Right ventricle myocardium superior (tissue), 1 donor: ENCODE measurements at places on chromosomes 1 and 21. TPM values are rescaled to one million over a fixed set of nuclear protein-coding genes. Genes with fewer than 3 reads are reported as not detected.

DNA sequence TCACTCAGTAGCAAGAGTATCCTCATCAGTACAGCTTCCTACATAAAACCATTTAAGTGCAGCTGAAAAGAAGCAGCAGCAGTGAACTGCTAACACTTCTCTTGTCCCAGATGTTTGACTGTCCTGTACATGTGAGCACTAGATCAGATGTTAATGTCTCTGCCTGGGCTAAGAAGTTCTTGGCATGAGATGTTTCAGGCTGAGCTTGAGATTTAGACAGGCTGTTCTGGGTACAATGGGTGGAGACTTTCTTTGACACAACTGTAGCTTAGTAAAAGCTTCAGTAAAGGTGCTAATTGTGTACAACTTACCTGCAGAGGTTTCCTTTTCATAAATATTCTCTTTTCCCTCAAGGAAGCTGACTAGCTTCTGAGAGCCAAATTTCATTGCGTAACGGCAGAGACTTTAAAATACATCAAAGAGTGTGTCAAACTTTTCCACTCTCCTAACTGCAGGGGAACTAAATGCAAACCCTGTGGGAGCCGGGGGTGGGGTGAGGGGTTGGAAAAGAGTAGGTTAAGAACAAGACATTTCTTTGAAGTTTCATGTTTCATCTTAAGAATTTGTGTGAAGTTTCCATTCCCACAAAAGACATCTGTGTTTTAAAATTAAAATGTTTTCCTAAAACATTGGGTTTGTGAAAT is 82.1 kb upstream of the CCDC190 start:
- DNase-seq, result no peak

- no peak for DNase-seq
Measured at GRCh38 chr1:11248169-11248568, 14.2 kb downstream of the MTOR start.

CD5L gene
- total RNA-seq, result 4.9 TPM

CLCA2 gene
- not detected for total RNA-seq

DNA sequence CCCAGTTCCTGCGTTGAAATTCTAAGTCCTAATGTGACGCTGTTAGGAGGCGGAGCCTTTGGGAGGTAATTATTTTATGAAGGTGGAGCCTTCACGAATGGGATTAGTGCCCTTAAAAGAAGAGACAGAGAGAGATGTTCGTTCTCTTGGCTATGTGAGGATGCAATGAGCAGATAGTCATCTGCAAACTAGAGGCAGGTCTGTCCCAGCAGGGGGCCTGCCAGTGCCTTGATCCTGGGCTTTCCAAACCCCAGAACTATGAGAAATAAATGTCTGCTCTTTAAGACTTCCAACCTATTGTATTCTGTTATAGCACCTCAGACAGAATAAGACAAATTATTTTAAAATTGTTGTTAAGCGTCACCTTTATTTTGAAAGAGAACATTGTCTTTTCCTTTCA is 123.1 kb upstream of the KCNJ6 start:
- DNase-seq, result no peak

DNA sequence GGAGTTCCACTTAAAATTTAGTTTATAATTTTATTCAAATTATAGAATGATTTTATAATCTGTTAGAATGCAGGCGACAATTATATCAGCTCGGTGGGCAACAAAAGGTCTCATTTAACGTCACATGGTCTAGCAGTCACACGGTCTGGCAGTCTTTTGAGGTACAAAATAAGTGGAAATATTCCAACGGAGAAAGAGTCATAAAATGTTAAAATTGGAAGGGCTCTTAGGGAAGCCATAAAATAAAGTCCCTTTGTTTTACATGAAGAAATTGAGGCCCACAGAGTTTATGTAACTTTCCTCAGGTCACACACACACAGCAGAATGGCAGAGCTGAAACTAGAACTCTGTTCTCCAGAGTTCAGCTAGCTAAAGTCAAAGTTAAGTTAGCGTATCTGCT is 84.4 kb upstream of the QSOX1 start:
- no peak for DNase-seq

DNA sequence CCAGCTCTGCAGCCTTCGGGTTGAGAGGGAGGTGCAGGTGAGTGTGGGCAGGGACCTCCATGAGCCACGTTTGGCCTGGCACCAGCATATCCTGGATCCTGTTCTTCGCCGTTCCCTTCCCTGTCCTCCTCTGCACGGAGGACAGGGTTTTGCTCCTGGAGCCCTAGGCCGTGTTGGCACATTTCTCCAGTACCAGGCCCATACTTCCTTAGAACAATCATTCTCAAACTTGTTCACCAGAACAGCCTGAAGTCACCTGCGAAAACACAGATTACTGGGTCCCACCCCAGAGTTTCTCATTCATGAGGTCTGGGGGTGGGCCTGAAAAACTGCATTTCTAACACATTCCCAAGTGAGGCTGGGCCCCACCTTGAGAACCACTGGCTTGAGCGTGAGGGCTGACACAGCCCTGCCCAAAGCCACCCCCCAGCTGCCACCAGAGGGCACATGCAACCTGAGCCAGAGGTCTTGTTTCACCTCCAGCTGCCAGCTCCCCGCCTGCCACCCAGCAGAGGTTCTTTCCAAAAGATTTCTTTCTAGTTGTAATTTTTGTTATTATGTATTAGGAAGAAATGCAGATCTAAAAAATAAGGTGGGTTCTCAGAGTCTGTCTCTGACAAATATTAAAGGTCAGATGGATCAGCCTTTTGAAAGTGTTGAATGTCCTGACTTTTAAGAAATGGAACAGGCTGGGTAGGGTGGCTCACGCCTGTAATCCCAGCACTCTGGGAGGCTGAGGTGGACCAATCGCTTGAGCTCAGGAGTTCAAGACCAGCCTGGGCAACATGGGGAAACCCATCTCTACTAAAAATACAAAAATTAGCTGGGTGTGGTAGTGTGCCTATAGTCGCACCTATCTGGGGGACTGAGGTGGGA is 39.6 kb upstream of the LDLRAP1 start:
- DNase-seq, result peak; percentile 69

GRCh38 chr1:247415423-247416361 is at the start of gene NLRP3:
NLRP3 (plus strand) TSS chr1:247416173; CDS start chr1:247418801, 2,628 bp downstream.
- DNase-seq, result peak; percentile 58

DNA sequence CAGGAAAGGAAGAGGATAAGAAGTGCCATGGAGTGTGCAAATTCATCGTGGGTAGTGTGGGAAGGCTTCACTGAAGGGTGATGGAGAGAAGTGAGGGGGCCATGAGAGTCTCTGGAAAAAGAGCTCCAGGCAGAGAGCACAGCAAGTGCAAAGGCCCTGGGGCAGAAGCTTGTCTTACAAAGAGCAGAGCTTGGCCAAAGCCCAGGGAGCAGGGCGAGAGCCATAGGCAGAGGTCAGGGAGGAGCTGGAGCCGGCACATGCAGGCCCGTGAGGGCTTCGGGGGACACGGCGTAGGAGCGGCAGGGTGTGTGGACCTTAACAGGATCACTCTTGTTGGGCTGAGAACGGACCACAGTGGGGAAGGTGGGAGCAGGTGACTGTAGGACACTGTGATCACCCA is 83.7 kb upstream of the EDN2 start:
- DNase-seq, result no peak

DNA sequence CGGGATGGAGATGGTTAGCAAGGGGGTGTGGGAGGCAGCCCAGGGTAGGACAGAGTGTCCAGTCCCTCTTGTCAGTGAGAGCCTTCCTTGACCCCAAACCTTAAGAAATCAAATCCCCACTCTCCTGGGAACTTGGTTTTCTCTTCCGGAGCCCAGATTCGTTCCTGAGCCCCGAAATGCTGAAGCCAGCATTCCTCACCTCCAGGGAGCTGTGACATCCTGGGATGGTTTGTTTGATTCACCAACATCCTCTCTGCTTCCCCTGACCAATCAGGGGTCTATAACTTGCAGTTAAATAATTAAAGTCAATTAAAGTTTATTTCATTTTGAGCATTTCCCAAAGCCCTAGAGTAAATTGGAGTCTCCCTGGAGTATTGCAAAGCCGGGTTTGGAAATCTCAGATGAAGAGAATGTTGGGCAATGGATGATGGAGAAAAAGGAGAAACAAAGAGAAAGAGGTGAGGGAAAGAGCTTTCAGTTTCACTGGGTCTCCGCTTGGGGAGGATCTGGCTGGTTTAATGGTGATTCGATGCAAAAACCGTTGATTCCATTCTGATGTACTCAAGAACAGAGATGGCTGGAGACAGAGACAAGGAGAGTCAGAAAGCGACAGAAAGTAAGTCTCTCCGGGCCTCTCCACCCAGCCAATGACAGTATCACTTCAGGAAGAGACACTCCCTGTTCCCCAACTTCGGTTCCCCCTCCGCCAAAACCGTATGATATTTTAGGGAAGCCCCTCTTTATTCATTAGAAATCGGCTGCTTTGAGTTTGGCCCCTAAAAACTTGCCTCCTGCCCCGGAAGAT is 12.8 kb upstream of the ALX3 start:
- peak; percentile 5 for DNase-seq

DNA sequence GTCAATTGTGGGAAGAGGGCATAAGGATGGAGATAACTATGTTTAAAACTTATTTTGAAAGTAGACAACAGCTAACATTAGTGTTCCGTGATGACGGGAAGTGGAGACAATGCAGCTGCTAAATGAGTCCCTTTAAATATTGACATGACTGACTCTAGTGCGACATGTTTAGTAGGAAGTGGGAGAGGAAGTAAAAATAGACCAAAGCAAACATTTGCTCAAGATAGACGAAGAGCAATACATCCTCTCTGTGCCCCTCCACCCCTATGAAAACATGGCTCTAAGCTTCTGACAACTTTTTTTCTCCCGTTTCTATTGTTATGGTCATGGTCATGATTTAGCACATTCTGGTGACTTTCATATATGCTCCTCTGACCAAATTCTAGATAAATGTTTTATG is 60.0 kb upstream of the HMCN1 start:
- DNase-seq, result no peak

DNA sequence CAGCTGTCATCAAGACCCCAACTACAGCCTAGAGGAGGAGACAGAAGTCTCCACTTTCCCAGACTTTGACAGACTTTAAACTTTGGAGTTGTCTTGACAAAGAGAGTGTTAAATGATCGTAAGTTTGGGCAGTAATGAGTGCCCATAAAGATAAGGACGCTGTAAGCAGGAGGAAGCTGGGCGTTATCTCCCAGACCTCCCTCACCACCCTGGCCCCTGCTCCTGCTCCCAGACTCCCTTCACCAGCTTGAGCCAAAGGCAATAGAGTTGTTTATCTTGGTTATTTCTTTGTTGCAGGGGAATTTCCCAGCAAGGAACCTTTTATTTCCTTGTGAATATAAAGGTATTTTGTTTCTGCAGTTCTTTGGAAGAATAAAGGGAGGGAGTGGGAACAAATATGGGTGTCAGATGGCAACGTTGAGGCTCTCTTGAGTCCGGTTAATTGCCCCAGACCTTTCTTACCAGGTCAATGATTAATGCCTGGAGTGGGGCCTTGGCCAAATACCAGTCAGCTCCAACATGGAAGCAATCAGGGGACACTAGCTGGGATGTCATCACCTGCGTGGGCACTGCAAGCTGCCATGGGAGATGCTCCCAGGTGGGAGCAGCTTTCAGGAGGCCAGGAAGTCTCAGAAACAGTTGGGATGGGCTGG is 4.4 kb downstream of the PIGR start:
- DNase-seq, result no peak

GRCh38 chr1:59124166-59124565 is 172.7 kb upstream of the FGGY start:
- DNase-seq, result no peak

DNA sequence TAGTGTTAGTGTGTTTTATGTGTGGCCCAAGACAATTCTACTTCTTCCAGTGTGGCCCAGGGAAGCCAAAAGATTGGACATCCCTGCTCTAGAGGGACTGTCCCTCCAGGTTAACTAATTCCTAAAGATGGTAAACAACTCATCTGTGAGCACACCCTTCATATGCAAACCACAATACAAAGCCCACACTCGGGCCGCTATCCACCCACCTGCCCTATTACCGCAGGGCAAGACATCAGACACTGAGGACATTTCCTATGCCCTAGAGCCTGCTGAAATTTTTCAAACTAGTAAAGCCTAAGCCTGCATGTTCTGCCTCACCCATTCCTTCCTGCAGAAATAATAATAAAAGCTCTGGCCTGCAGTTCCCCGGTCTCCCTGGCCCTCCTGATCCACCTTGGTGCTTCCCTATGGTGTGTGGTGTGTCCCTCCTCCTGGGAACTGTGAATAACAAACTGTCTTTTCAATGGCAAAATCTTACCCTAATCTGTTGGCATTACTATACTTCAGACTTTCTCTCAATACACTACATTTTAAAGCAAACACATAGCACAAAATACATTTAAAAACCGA is 39.3 kb upstream of the NTPCR start:
- DNase-seq, result no peak

DNA sequence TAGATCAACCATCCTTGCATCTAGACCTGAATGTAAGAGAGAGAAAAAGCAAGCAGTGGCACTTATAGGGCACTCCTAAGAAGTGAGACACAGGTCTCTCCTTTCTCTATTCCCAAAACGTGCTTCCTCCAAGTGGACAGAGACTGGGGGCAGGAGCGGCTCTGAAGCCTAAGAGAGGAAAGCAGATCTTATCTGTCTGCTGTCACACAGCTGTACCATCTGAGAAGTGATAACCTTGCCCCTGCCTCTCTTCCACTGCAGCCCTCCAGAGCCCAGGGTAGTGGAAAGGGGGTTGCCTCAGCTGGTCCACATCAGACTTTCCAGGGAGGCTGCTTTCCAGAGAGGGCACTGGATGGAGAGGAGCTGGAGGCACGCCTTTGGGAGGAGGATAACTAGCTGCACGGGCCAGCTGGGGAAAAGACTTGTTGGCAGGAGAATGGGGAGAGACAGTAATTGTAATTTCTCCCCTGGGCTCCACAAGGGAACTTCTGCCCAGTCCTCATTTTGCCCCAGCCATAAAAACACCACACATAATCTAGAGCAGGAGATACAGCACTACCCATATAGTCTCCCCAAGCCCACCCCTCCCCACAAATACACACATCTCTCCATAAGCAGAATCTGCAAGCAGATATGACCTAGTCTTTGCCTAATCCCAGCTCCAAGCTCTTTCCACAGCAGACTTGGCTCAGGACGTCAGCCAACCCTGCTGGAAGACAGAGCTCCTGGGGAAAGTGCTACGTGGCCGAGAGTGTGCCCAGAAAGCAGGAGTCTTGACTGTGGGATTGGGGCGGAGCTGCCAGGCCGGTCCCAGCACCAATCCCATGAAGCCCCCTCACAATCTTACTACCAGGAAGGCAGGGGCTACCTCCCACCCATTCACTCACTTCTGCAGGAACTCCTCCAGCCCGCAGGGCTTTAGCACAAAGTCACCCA is 31.2 kb downstream of the PIK3C2B start:
- DNase-seq, result peak; percentile 79

USH2A gene
- 2.7 TPM for total RNA-seq

DNA sequence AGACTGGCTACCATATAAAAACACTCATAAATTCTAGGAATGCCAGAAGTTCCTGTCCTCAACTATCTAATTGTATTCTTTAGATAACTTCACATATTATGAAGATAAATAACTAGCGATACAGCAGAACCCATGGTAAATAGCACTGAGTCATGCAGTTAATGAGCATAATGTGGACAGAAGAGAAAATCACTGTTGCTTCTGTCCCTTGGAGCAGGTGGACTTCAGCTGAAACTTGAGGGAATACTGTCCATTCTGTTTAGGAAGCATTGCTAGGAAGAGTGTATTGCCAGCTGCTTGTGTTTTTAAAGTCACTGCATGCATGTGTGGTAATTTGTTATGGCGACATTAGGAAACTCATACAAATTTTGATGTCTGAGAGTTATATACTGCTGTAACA is 854.4 kb downstream of the LTN1 start:
- DNase-seq, result no peak

KCNK2 gene
- 0.27 TPM for total RNA-seq

GRCh38 chr1:206873603-206874188 is 8.3 kb downstream of the IL20 start:
- no peak for DNase-seq

SH2D1B gene
- 0.16 TPM for total RNA-seq
